Heart left ventricle (tissue), 16 donors: ENCODE measurements at places on chromosomes 11 and 22. TPM values are rescaled to one million over a fixed set of nuclear protein-coding genes. Genes with fewer than 3 reads are reported as not detected.

- H3K27me3 ChIP-seq: peaks cover 5% of the 10 kb centered on the region
- no peaks in the 10 kb centered on the region for H3K36me3 ChIP-seq
- no peaks in the 10 kb centered on the region for H3K4me1 ChIP-seq
- no peak for DNase-seq
These were observed 452.1 kb downstream of the MN1 start for GRCh38 chr22:27349456-27349855.

DNA sequence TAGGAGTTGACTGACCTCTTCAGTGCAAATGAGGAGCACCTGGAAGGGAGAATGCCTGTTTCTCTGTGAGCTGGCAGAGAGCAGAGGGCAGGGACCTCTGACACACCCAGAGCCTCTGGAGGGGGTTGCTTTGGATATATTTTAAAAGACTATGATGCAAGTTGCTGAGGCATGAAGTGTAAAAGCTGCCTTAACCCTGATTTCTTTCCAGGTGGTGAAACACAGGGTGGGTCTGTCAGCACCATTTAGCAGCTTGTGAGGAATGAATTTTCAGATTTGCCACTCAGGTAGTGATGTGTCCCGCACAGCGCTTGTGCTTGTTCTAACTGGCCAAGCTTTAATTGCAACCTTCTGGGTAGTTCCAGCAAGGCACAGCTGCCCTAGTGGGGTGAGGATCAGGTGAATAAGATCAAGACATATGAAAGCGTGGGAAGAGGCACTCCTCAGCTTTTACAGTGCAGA is 90.2 kb downstream of the SWAP70 start:
- H3K27ac ChIP-seq: no peak overlapping the region
- no peaks in the 10 kb centered on the region for H3K27me3 ChIP-seq
- DNase-seq: no peak
- H3K4me3 ChIP-seq: no peak overlapping the region
- peaks cover 39% of the 10 kb centered on the region for H3K36me3 ChIP-seq

DNA sequence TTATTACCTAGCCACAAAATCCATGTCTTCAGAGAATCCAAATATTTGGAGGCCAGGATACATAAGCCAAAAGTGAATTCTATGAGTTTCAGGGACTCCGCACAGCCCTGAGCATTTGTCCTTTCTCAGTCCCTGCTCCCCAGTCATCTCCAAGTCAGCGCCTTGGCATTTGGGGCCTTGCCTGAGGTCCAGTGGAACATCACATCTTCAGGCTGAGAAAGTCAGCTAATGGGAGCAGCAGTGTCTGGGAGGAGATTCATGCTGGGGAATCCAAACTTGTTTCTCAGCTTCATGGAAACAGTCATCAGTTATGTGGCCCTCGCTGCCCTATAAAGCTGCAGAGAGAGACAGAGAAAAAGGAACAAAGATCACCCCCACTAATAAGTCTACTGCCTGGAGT is 70.9 kb downstream of the BARX2 start:
- no peak overlapping the region for H3K4me3 ChIP-seq
- no peaks in the 10 kb centered on the region for H3K27me3 ChIP-seq
- no peak overlapping the region for H3K27ac ChIP-seq

Gene GNG3
- not detected for total RNA-seq

Gene C11orf86
- total RNA-seq: not detected

Gene TSPAN18
- total RNA-seq: 74.9 TPM
